ENCODE measurements at places on chromosomes 16 and 17.

- DNase-seq: no peak
Measured at GRCh38 chr17:2346475-2346874, 9.2 kb downstream of the SGSM2 start.

DNA sequence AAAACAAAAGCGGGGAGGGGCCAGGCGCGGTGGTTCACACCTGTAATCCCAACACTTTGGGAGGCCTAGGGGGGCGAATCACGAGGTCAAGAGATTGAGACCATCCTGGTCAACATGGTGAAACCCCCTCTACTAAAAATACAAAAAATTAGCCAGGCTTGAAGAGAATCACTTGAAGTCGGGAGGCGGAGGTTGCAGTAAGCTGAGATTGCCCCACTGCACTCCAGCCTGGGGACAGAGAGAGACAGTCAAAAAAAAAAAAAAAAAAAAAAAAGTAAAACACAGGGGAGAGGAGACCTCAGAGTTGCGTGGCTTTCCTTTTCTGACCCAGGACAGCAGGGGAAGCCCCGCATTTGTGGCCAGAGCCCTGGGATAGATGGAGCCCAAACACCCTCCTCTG is 19.9 kb downstream of the ACTG1 start:
- DNase-seq: no peak

GRCh38 chr17:78300962-78301820 is 58.7 kb downstream of the SOCS3 start:
- DNase-seq: no peak

- no peak for DNase-seq
Measured at GRCh38 chr16:24736758-24737157, 7.3 kb downstream of the TNRC6A start.

Data from A549 (cell line).